ENCODE measurements at places on chromosomes 1 and 21. TPM values are rescaled to one million over a fixed set of nuclear protein-coding genes. Genes with fewer than 3 reads are reported as not detected.

GRCh38 chr1:183030053-183030452 is 6.8 kb downstream of the LAMC1 start:
- no peak for DNase-seq

GRCh38 chr1:57124768-57125446 is 159.1 kb upstream of the C8B start:
- DNase-seq = no peak

DNA sequence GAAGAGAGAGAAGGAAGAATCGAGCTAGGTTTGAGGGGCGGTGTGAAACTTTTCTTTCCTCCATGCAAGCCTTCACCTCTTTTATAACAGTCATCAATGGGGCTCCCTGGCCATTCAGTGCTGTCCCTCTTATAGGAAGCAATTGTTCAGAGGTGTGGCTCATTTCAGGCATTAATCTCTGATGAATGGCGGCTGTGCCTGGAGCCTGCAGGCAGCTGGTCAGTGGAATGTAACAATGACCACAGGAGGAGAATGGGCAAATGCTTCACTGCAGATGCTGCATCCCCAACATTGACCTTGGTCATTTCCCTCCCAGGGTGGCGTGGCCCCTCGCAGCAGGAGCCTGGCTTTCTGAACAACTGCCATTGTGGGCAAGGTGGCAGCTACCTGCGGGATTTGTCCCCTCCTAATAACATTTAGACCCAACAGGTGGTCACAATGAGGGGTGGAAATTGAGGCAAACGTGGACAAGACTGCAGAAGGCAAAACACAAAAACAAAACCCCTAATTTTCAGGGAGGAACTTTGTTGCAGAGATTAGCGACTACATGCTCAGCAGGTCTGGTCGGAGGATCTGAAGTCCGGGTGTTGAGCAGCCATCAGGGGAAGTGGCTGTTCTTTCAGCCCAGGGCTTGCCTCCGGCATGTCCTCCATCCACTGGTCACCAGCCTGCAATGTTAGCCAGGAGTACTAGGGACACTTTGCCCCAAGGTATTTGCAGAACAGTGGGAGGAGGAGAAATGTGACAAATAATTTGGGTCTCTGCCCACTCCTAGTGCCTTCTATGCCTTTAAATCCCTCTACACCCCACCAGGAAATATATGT is 97.3 kb upstream of the PAXBP1 start:
- DNase-seq = no peak

- peak; percentile 37 for DNase-seq
These were observed 336.0 kb upstream of the NR5A2 start for GRCh38 chr1:199691540-199691939.

GRCh38 chr1:224799083-224799482 is 130.4 kb upstream of the DNAH14 start:
- DNase-seq = no peak

GRCh38 chr1:188599313-188599712 is 1770.6 kb downstream of the PLA2G4A start:
- DNase-seq = no peak

DNA sequence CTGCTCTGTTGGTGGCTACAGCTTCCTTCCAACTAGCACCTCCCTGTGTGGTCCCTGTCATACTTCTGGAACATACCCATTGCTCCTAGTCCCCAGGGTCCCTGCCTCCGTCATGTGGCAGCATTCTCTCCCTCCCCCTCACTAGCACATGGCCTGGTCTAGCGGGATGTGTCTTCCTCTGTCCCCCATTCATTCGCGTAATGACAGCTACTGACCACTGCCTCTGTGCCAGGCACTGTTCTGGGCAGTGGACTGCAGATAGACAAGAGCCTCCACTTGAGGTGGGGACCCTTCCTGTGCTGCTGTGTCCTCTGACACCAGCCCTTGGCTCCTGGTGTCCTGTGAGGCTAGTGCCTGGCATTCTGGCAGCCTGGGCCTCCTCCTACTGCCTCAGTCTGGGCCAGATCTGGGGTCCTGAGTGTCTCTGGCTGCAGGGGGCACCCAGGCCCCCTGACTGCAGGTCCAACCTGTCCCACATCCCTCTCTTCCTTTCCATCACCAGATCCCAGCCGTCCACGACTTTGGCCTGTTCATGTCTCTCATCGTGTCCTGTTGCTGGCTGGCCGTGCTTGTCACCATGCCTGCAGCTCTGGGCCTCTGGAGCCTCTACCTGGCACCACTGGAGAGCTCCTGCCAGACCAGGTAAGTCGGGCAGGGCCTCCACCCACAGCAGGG is 38.1 kb downstream of the DISP3 start:
- no peak for DNase-seq

DNA sequence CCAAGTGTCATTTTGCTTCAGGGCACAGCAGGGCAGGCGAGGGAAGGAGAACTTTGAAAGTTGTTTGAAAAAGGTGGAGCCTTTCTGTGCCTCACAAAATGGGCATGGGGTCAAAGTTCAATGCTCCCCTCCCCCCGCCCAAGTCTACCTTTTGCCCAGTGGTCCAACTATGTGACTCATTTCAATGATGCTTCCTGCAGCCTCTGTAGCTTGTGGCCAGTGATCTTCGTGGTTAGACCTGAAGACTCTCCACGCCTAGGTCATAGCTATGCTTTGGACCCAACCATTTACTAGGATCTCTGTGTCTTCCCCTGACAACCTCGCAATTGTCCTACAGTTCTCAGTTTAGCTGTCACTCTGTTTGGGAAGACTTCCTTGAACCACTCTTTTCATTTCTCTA is 280.3 kb upstream of the GJB5 start:
- DNase-seq = no peak

GRCh38 chr1:18921516-18922251 is 19.3 kb upstream of the ALDH4A1 start:
- no peak for DNase-seq

GRCh38 chr1:225700889-225701465 is 48.1 kb upstream of the ENAH start:
- no peak for DNase-seq

DNA sequence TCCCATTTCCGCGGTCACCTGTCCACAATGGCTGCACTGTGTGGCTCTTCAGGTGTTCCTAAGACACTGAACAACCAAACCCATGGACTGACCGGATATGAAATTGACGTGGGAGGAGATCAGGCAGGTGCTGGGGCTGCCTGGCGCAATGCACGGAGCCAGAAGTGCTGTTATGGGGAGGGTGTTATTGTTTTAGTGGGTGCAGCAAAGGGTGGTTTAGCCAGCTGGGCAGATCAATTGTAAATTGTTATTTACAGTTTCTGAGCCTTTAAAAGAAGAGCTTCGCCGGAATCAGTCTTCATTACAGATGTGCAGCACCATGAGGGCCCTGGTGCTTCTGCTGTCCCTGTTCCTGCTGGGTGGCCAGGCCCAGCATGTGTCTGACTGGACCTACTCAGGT is at the start of gene CA6:
Gene CA6, plus strand, starts transcription at position 301 of the 400 bp plus-strand sequence. Its CDS starts 19 bp downstream, at position 320.
- no peak for DNase-seq

- no peak for DNase-seq
These were observed 38.5 kb downstream of the EPHA2 start for GRCh38 chr1:16117369-16117768.

- DNase-seq = no peak
These were observed 92.1 kb downstream of the OMA1 start for GRCh38 chr1:58454385-58454784.

DNA sequence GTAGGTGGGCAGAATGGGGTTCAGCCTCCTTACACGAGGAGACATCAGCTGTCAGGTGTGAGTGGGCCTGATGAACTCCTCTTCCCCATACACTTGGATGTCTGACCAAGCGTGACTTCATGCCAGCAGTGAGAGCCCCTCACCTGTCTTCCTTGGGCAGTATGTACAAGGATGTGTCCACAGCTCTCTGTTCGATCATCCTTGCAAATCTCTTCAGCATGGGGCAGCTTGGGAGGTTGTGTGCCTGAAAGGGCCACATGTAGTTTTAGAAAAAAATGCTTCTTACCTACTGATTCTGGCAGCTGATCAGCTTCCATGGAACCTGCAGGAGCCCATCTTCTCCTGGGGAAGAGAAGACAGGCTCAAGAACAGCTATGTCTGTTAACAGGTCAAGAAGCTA is 18.0 kb downstream of the ACP6 start:
- DNase-seq = no peak

The S100A14 gene
- polyA plus RNA-seq = 19.6 TPM

The RC3H1 gene
- 13.5 TPM for polyA plus RNA-seq

The CHI3L2 gene
- 0.24 TPM for polyA plus RNA-seq

The LMX1A gene
- not detected for polyA plus RNA-seq

The S1PR1 gene
- polyA plus RNA-seq = 17.1 TPM

The KCNN3 gene
- polyA plus RNA-seq = 2.2 TPM

The SPATA46 gene
- 5.0 TPM for polyA plus RNA-seq

The LMO4 gene
- 110 TPM for polyA plus RNA-seq

Measured in renal pelvis (tissue), 12 donors.